ENCODE measurements at places on chromosomes 3 and 15.

DNA sequence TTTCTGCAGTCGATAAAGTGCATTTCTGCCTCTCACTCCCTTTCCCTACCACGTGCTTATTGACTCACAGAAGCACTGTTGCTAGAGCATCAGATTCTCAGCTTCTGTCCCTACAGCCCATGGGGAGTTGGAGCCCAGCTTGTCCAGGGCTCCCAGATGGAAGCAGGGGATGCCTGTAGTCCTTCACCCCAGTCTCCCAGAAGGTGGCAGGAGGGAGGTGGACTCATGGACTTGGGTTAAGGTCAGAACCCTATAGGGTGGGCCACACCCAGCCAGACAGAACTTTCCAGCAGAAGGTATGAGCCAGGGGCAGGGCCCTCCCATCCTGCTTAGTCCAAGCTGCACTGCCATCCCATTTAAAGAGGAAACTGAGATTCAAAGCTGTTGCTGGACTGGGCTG, 33.1 kb upstream of the SEMA3F start:
- no peak for DNase-seq

GRCh38 chr15:44670087-44670950, 6.9 kb upstream of the SPG11 start:
- no peak for DNase-seq

GRCh38 chr3:184641430-184641829, 70.4 kb downstream of the MAGEF1 start:
- DNase-seq: no peak

DNA sequence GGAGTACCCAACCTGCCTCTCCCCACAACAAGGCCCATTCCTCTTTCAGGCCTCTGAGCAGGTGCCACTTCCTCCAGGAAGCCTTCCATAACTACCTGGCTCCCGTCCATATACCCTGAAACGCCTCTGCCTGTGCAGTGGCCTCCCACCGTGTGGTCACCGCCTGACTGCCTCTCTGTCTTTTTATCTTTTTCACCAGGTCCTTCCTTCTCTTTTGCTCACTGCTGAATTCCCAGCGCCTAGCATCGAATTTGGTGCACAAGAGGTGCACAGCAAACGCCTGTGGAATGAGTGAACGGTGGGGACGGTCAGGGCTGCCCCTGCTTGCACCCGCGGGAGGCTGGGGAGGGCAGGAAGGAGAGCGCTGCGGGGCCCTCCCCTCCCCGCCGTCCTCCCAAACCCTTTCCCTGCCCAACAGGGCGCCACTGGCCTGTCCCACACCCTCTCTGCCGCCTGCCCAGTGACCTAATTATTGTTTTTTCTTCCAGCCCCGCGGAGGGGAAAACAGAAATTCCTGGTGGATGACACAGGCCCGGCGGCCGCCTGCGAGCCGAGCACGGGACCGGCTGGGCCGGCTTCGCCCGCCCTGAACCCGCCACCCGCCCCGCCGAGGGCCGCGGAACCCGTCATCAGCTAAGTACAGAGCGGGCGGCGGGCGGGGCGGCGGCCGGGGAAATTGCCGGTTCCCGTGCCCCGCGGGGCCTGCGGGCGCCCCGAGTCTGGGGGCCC, 140.1 kb downstream of the SMAD6 start:
- DNase-seq: peak; percentile 87

DNA sequence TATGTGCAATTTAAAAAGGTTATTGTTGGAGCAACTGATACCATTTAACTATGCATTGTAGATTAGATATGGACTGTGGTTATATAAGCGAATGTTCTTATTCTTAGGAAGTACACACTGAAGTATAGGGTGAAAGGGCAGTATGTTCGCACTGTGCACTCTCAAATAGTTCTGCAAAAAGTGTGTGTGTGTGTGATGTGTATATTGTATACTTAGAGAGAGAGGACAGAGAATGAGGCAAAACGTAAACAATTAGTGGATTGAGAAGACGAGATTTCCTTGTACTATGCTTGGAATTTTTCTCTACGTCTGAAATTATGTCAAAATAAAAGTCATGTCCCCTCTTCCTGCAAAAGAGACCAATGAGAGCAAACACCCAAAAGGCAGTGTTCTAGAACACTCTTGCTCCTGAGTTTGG, 30.4 kb downstream of the LSM3 start:
- DNase-seq: no peak

DNA sequence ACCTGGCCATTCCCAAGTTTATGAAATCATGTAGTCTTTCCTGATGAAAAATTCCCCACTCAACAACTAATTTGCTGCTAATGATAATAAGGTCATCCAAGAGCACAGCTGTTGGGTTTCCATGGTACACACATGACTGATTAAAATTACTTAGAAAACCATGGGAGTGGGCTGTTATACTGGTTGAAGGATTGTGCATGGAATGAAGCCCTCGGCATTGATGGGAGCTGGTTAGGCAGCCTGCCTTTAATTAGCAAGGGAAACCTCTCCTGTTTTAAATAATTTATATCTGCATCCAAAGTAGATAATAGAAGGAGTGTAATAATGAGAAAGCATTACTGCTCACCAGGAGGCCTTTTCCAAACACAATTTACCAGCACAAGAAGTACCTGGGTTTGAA, 235.1 kb upstream of the CFAP20DC start:
- no peak for DNase-seq

DNA sequence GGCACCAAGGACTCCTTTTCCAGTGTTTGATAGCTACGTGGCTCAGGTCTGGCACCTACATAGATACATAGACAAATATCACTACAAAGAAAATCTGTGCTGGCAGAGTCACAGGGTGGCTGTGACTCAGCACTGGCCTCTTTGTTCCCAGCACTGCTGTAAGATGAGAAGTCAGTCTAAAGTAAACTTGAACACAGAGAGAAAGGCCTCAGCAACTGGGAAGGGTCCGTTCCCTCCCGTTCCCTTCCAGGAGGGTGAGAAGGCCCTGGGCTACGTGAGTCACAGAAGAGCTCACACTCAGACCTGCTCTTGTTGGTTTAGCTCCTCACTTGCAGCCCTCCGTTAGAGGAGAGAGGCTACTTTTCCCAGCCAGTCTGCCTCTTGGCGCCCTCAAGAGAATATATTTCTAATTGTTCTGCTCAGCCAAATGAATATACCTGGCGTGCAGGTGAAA, 23.1 kb downstream of the ANXA2 start:
- DNase-seq: no peak

- DNase-seq: no peak
Measured at GRCh38 chr3:127371846-127372245, 84.0 kb upstream of the PRR20G start.

- no peak for DNase-seq
Measured at GRCh38 chr15:75195766-75196241, 5.9 kb upstream of the C15orf39 start.

DNA sequence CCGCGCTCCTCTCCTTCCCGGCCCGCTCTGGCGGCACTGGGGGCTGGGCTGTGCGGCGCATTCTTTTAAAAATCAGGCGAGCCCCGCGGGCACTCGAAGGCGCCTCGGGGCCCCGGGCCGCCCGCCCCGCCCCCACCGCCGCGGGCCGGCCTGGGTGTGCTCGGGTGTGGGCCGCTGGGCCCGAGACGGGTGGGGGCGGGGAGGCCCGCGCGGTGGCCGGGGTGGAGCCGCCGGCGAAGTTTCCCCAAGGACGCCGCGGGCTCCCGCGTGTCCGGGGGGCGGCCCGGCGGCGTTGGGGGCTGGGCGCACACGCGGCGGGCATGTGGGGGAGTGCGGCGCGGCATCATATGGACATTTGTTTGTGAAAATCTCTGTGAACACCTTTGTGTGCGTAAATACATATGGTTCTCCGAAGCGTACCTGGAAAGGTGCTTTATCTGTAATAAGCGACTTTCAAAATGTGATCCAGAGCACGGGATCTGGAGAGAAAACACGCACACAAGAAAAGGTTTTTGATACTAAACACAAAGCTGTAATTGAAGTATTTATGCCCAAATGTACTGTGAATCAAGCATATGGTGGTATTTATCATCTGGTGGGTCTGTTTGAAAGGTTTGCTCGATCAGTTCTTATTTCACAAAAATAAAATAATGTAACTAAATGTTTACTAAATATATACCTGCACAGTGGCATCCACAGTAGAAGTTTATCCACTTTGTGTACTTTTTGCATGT, 612 bp upstream of the TBL1XR1 start:
- no peak for DNase-seq

GRCh38 chr3:139670196-139670595, 7.6 kb downstream of the NMNAT3 start:
- no peak for DNase-seq

DNA sequence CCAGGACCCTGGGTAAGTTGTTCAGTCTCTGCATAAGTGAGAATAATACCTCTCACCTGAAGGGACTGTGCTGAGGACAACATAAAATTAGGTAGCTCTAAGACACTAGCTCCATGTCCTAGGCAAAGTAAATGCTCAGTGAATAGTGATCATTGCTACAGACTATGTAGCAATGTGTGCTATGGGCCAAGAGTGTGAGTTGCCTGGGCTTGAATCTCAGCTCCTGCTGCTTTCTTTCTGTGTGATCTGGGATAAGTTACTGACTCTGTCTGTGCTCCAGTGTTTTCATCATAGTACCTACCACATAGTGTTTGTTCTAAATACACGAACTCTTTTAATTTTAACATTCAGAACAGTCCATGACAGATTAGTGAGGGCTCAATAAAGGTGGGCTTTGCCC, 81.1 kb upstream of the MFGE8 start:
- DNase-seq: no peak

DNA sequence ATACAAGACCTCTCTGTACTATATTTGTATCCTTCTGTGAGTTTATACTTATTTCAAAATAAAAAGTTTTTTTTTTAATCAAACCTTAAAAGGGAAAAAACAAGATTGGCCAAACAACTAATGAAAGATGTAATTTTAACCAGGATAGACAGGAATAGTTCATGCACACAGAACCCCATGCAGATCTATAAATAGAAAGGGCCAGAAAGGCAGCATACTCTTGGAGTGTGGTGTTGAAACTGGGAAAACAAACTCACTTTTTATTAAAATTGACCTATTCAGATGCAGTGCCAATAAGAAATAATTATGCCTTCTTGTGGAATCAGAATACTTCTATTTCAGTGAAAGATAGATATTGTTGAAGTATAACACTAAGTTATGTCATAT, 204.6 kb downstream of the PLCL2 start:
- no peak for DNase-seq

- DNase-seq: no peak
Measured at GRCh38 chr15:63553388-63553791, 43.8 kb upstream of the FBXL22 start.

GRCh38 chr15:62739507-62739906, 303.0 kb upstream of the TPM1 start:
- DNase-seq: no peak

GRCh38 chr15:32119694-32120330, 89.5 kb downstream of the CHRNA7 start:
- DNase-seq: no peak

- no peak for DNase-seq
Measured at GRCh38 chr3:162738784-162739183, 1242.2 kb downstream of the OTOL1 start.

GRCh38 chr15:38885001-38885400, 320.4 kb upstream of the RASGRP1 start:
- DNase-seq: no peak

GRCh38 chr3:121981473-121981872, 40.6 kb downstream of the ILDR1 start:
- no peak for DNase-seq

GRCh38 chr3:170905862-170906261, 2.6 kb downstream of the EIF5A2 start:
- no peak for DNase-seq

- DNase-seq: no peak
Measured at GRCh38 chr15:17026633-17027032, 3515.0 kb downstream of the GOLGA6L6 start.

DNA sequence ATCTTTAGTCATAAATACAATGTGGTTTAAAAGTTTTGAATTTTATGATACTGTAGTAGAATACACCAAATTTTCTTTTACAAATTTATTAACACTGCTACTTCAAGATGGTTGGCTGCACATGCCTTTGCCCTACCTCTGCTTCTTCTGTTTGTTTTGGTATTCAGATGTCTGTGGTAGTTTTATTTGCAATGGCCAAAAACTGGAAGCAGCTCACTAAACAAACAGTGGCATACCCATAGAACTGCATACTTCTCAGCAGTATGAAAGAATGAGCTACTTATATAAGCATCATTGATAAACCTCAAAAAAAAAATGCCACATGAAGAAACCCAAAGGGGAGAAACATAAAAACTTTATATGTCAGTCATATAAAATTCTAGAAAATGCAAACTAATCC, 19.5 kb downstream of the ARIH2 start:
- no peak for DNase-seq

- DNase-seq: no peak
Measured at GRCh38 chr3:98556164-98557130, 24.7 kb downstream of the GPR15 start.

GRCh38 chr3:162643245-162643644, 1146.6 kb downstream of the OTOL1 start:
- DNase-seq: no peak

GRCh38 chr3:71110385-71111222, 472.9 kb downstream of the FOXP1 start:
- no peak for DNase-seq
